Activated CD8-positive, alpha-beta memory T cell treated with anti-CD3 and anti-CD28 coated beads for 1 hour (primary cell): ENCODE measurements at places on chromosomes 1 and 21.
A peak's percentile ranks its signal among the peaks of the same experiment; 100 is the strongest.

DNA sequence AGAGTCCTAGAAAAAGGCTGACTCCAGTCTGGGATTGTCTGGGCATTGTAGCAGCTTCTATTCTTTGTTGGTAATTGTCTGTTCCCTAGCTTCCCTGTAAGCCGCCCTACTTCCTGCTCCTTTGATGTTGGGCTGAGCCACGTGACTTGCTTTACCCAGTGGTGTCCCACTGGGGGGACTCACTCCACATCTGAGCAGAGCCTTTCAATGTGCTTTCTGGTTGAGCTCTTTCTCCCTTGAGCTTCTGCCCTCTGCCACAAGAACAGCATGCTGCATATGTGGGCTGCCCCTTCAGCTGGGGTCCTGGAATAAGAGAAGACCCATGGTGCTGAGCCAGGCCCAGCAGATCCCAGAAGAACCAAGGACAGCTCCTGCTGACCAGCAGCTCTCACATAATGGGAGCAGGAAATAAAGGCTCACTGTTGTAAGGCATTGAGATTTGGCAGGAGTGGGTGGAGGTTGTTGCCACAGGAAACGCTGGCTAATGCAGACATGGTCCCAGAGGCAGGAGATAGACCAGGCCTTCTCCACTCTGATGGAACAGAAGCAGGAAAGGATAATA, 276.3 kb upstream of the GJB5 start:
- DNase-seq = no peak

DNA sequence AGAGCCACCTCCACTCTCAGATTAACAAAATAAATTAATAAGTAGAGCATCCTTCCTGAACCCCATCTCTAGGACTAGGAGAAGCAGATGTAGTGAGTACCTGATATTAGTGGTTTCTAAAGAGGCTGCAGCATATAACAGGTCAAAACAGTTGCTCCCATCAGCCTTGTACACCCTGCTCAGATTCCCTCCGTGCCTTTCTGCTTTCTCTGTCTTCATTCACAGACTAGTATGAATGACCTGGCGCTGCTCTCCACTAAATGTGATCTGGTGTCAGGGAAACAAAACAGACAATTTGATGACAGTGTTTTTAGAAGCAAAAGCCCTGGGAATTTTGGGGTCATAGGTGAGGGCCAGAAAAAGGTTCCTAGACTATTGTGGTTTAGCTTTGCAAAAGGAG, 8.3 kb downstream of the SESN2 start:
- DNase-seq = no peak

DNA sequence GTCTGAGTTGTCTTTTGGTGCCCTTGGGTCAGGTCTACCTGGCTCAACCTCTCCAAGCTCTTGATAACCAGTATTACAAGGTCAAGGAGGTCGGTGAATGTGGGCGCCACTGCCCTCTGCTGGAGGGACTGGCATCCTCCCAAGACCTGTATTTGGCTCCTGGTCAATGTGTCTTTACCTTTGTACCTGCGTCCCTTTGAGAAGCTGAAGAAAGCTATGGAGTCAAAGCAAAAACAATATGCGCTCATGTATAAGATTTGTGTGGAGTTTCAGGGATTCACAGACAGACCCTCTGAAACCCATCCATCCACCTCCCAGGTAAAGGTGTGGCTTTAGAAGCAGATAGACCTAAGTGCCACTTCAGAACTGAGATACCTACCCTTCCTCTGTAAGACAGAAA, 61.8 kb upstream of the NBL1 start:
- DNase-seq = peak; percentile 62

DNA sequence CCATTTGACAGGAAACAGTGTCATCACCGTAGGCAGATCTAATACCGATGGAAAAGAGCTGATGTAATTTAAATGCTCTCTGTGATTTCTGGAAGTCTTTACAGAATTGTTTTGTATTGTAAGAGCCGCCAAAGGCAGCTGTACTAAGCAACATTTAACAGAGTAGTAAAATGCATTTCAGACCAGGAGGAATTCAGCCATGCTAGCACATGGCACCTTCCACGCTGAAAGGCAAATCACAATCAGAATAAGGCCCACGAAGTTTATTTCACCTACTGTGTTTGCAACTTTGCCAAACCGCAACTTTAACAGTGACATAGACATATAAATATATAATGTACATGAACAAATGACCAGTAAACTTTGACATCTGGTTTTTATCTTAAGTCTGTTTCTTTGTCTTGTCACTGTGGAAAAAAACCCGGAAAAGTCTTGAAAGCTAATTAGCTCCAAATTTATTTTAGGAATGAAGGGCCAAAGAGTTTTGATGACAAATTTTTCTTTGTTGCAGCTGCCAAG, 26.1 kb upstream of the DISC1 start:
- DNase-seq = no peak

DNA sequence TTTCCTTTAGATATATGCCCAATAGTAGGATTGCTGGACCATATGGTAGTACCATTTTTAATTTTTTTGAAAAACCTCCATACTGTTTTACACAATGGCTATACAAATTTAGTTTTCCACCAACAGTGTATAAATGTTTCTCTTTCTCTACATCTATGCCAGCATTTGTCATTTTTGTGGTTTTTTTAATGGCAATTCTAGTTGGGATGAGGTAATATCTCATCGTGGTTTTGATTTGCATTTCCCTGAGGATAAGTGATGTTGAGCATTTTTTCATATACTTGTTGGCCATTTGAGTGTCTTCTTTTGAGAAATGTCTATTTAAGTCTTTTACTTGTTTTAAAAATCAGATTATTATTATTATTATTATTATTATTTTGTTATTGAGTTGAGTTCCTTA, 35.5 kb downstream of the PLA2G4A start:
- no peak for DNase-seq

DNA sequence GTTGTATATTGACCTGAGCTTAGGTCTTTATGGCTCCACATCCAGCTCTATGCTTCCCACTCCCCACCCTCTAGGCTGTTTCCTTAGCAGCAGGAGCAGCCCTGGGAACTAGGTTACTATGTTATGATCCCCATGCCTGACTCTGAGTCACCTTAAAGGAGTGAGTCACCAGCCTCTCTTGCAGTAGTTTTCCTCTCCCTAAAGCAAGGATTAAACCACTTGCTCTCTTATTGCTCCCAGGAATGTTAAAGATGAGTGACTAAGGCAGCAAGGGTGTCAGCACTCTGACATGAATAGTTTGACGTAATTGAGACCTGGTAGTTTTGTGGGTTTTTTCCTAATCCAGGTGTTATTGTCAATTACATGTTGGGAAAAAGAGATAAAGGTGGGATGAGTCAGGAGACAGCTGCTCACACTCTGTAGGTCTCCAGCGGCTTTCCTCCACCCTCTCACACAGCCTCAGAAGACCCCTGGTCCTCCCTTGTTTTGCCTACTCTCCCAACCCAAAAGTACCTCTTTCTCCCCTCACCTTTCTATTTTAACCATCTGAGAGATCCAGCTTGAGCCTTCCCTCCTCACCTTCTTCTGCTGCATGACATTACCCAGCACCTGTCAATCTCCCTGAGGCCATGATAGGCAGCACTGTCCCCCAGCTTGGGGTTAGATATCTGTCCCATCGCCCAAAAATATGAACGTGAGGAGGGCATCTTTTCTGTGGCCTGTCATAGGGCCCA, 369.1 kb upstream of the VAMP3 start:
- no peak for DNase-seq

- DNase-seq = no peak
Measured at GRCh38 chr1:70509996-70510876, 99.2 kb downstream of the CTH start.

- no peak for DNase-seq
Measured at GRCh38 chr1:240833075-240833474, 221.1 kb upstream of the GREM2 start.

- no peak for DNase-seq
Measured at GRCh38 chr21:46229923-46230260, 1.3 kb upstream of the LSS start.

GRCh38 chr1:28160782-28161266, 15.7 kb downstream of the PTAFR start:
- no peak for DNase-seq

DNA sequence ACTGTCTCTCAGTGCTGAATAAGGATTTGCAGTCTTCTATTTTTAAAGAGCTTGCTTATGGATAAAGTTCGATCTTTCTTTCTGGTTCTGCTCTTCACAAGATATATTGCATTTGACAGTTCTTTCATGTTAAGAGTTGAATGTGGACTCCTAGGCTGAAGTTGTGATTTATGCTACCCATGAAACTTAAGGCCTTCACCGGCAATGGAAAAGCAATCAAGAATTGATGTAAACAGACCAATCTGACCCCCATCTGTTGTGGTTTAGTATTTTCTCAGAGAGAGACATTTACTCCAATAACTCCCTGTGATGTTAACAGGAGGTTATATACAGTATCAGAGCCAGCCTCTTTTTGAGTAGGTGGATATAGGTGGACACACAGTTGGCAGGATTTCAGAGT, 165.8 kb downstream of the PAPPA2 start:
- no peak for DNase-seq

DNA sequence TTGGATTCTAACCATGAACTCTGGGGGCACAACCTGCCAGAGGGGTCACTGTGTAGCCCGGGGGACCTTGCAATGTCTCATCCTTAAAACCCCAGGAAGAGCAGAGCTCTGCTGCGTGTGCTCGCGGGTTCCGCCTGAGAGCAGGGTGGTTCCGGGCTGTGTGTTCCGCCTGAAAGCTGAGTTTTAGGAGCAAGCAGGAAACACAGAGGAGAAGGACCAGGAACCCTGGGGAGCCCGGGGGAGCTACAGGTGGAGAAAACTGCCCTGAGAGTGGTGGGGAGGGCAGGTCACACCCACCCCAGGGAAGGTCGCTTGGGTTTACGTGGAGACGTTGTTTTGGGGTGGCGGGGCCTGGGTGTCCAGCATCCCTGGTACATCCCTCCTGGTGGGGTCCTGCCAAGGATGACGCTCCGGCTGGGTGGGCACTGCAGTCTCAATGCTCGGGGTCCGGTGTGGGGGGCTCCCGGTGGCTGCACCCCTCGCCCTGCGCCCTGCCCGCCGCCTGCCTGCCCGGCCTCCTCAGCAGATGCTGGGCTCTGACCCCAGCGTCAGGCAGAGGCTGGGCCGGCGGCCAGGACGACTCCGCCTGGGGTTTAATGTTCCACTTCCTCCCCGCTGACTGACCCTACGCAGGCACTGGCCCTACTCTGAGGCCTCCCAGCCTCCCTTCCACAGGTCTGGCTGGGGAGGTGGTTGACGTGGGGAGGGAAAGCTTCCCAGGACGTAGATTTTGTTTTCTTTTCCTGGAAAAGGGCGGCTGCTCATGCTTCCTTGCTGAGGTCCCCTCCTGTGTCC, 17.3 kb upstream of the C1orf159 start:
- no peak for DNase-seq

DNA sequence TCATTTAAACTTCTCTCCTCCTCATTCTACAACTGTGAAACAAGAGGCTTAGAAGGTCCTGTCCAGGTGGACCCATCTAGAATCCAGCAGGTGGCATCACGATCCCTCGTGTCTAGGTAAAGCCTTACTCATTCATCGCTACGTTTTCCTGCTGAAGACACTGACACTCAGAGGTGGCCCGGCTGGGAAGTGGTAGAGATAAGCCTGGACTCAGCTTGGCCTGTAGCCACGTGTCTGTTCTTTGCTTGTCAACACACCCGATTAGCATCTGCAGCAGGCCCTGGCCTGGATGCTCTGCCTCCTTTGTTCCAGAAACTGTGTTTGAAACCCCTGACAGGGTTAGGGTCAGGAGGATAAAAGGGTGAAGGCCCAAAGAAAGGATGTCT, 43.4 kb downstream of the PARP1 start:
- no peak for DNase-seq

- DNase-seq = no peak
Measured at GRCh38 chr1:232786845-232787455, 18.3 kb upstream of the MAP10 start.

GRCh38 chr1:97905141-97905940, 15.5 kb downstream of the DPYD start:
- DNase-seq = no peak

DNA sequence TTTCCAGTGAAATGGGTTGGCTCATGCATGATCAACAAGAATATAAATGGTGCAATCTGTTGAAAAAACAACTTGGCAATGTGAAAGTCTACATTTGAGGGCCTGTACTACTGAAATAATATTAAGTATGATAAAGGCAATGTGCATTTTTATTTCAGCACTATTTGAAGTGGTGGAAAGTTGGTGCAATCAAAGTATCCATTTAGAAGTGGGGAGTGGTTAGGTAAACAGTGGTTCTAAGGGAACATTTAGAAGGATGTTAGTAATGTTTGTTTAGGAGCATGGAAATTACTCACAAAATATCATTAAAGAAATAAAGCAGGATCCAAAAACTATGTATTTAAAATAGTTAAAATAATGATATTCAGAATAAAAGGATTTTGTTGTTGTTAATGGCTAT, 60.2 kb downstream of the CHRM3 start:
- DNase-seq = no peak

GRCh38 chr1:179206812-179207211, 22.7 kb downstream of the ABL2 start:
- no peak for DNase-seq

DNA sequence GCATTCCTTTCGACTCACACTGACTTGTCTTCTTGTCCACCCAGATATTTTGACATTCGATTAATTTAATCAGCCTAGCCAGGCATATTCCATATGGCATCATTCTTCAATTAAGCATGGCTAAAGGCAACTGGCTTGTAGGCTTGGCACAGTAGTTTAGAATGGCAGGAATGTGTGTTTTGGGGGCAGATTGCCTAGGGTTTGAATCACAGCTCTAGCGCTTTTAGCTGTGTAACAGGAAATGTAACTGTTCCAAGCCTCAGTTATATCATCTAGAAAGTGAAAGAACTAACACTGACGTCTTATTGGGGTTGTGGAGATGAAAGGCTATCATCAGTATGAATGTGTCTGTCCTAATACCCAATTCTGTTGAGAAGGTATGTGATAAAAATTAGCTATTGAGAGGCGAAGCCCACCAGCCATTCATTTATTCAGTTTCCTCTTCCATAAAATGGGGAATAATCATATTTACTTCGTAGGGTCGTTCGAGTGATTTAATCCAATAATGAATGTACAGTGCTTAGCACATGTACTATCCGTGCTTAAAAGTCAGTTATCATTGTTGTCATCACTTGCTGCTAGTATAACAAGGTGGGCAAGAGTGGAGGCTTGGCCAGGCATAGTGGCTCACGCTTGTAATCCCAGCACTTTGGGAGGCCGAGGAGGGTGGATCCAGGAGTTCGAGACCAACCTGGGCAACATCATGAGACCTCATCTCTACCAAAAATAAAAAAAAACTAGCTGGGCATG, 41.6 kb upstream of the GRHL3 start:
- no peak for DNase-seq

GRCh38 chr1:240310226-240310925, 218.7 kb downstream of the FMN2 start:
- no peak for DNase-seq
